ENCODE measurements at places on chromosomes 2 and 18.

- no peak for DNase-seq
Measured at GRCh38 chr2:215746887-215747615, 266.3 kb downstream of the MREG start.

- no peak for DNase-seq
Measured at GRCh38 chr2:100623033-100623715, 60.4 kb downstream of the PDCL3 start.

DNA sequence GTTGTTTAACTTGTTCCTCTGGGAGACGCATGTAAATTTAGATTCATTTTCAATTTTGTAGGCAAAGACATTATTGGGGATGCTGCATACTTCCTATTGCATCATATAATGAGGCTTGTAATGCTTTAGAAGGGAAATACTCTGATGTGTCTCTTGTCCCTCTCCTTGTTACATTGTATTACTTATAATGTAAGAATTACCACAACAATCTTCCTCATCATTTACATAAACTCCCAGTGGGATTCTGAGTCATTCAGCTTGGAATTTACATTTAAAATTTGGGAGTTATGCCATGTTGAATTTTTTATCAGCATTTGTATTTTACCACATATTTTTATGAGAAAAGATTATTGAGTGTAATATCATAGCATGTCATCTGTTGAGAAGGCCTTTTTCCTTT, 963.4 kb upstream of the NRXN1 start:
- DNase-seq = peak; percentile 70

GRCh38 chr2:136246086-136246669, 128.2 kb upstream of the CXCR4 start:
- no peak for DNase-seq

GRCh38 chr2:25055376-25055920, 13.6 kb downstream of the EFR3B start:
- no peak for DNase-seq

- DNase-seq = no peak
Measured at GRCh38 chr18:44786688-44787087, 106.0 kb downstream of the SETBP1 start.

GRCh38 chr2:204691911-204692510, 146.7 kb downstream of the PARD3B start:
- peak; percentile 67 for DNase-seq

DNA sequence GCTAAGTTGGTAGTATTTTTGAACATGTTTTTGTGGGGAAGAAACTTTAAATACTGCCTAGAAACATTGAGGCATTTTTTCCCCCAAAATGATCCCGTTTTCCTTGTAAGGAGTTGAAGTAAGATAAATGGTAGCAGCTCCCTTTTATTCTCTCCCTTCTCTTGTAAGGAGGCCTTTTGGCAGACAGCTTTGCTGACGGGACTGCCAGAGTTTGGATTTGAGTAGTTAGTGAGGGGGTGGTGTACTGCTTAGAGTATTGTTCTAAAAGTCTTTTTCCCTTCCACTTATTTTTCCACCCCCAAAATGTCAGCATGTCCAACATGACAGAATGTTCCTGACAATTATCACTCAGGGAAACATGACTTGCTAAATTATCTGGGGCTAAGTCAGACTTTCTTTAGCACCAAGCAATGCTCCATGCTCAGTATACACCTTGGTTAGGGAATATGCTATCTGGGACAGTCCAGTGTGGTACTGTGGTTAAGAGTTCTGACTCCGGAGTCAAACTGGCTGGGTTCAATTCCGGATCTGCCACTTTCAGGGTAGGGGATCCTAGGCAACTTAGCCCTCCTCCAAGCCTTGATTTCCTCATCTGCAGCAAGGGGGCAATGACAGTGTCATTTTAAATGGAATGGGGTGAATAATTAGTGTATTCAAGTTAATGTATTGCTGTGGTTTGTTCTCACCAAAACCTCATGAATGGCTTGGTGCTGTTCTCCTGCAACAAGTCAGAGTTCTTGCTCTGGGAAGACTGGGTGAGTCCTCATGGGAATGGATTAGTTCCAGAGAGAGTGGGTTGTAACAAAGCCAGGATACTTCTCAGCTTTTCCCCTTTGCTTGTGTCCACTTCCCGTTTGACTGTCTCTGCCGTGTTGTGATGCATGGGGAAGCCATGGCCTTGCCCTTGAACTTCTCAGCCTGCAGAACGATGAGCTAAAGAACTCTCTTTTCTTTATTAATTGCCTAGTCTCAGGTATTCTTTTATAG, 116.2 kb downstream of the TANC1 start:
- peak; percentile 63 for DNase-seq

DNA sequence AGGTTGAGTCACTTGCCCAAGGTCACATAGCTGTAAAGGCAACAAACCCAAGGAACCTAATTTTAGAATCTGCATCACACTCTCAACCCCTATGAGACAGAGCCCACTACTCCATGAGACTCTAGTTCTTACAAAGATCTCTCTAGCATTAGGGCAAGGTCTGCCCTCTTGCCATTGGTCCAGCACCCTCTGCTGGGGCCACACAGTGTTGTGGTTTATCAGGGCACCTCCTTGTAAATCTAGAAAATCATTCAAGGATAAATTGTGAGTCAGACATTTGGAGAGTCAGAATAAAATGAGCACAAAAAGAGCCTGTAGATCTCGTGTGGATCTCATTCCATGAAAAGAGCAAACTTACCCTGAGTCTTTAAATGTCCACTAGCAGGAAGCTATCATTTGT, 91.2 kb downstream of the SLC8A1 start:
- DNase-seq = no peak

All from GM04504 (cell line).